ENCODE measurements at places on chromosomes 2 and 18. TPM values are rescaled to one million over a fixed set of nuclear protein-coding genes. Genes with fewer than 3 reads are reported as not detected.

The IL1R1 gene
- 1.3 TPM for total RNA-seq

The RAB17 gene
- 82.8 TPM for total RNA-seq

The SPHKAP gene
- not detected for total RNA-seq

The SERPINB12 gene
- not detected for total RNA-seq

The HOXD12 gene
- total RNA-seq, result 0.42 TPM

The DAW1 gene
- total RNA-seq, result not detected

The CREG2 gene
- total RNA-seq, result 0.03 TPM

The SPEG gene
- total RNA-seq, result 2.3 TPM

The GPR55 gene
- total RNA-seq, result 0.13 TPM

The DES gene
- total RNA-seq, result 0.13 TPM

The LDLRAD4 gene
- total RNA-seq, result 12.7 TPM

The ERMN gene
- total RNA-seq, result not detected

Measured in SK-MEL-5 (cell line).